ENCODE measurements at places on chromosomes 3 and 15.

DNA sequence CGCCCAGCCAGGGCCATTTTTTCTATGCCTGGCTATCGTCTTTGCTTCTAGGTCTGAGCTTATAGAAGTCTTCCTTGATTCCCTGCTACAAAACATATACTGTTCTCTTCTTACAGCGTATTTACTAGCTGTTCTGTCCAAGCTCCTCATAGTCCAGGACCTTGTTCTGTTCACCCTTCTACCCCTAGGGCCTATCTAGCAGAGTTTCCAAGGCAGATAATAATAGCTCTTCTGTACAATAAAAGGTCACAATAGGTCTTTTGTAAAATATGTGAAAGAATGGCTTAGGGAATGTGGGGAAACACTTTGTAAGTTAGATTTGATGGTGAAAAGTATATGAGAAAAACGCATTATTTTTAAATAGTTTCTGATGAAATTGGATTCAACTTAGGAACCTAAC lies 158.2 kb downstream of the P3H2 start:
- DNase-seq = no peak

- no peak for DNase-seq
Observed at GRCh38 chr15:69897061-69897460, 200.7 kb downstream of the TLE3 start.

- DNase-seq = no peak
Observed at GRCh38 chr15:80891006-80891405, 98.6 kb downstream of the MESD start.

- no peak for DNase-seq
Observed at GRCh38 chr15:50184863-50185504, 3.0 kb downstream of the SLC27A2 start.

DNA sequence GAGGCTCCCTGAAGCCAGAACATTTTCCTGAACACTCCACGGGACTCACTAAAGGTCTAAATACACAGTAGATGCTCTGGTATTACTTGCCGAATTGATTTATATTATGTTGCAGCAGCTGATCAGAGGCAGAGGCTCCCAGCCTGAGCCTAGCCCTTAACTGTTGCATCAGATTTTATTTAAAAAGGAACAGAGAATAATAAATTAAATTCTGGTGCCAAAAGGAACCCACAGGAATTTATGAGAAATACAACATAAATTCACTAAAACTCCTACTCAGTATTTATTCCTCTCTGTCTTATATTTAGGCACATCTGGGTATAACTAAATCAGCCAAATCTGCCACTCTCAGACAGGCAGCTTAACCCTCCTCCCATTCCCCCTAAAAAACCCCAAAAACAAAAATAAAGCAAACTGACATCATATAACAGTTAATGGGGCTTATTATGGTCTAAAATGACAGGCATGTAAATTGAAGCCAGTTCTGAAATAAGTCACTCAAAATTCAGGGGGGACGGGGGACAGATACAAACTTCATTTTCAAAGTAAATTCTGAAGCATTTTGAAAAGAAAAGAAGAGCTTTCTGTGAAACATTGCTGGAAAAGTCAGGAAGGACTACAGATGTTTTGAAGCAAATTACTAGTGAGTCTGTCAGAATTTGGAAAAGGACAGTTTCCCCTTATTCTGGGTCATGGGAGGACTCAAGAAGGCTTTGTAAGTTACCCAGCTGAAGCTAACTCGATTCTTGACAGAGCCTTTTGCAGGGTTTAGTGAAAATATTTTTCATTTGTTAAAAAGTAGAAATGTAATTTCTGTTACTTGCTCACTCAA lies 53.8 kb upstream of the CORO2B start:
- no peak for DNase-seq

DNA sequence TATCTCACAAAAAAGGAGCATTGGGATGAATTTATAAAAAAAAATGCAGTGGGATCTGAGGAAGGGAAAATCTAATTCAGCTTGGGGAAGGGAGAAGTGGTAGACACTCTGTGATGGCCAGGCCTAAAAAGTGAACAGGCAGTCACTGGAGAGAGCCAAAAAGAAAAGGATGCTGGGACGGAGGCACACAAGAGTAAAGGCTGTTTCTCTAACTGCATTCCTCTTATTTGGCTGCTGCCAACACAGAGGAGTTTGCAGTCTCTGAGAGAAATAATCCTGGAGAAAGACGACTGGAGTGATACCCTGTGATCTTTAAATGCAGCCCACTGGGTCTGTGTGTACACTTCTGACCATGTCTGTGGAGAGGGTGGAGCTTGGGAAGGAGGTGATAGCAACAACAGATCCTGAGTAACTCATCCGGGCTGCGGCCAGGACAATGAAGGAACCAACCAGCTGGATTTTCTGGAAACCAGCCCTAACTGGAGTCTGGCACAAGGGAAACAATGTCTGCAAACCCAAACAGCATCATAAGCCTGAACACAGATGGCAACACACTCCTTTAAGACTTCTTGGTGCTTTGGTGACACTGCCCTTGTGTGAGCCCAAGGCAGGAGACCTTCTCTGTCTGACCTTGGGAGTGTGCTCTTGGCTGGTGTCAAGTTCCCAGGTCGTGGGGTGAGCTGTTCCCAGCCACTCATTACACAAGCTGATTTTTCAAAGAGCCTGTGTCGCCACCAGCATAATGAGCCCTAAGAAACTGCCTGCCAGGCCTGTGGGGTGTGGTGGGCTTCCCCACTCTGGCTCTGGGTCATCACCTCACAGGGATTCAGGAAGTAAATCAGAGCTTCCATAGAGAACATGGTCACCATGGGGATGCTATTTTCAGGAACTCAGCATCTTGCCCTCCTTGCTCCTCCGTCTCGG lies 8.0 kb downstream of the FYCO1 start:
- DNase-seq = no peak

DNA sequence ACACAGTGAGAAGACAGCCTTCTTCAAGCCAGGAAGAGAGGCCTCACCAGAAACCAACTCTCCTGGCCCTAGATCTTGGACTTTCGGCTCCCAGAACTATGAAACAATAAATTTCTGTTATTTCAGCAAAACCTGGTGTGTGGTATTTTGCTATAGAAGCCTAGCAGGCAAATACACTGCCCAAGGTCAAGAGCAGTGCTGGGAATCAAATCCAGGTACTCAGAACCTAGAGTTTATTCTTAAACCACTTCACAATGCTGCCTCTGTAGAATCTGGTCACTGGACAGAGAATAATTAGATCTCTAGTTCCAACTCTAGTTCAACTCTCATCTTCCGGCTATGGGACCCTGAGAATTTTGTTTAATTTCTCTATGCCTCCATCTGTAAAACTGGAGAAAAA lies 46.6 kb downstream of the ATP13A4 start:
- no peak for DNase-seq

- no peak for DNase-seq
Observed at GRCh38 chr3:182105875-182106274, 394.1 kb downstream of the SOX2 start.
